ENCODE measurements at places on chromosomes 4 and X.

DNA sequence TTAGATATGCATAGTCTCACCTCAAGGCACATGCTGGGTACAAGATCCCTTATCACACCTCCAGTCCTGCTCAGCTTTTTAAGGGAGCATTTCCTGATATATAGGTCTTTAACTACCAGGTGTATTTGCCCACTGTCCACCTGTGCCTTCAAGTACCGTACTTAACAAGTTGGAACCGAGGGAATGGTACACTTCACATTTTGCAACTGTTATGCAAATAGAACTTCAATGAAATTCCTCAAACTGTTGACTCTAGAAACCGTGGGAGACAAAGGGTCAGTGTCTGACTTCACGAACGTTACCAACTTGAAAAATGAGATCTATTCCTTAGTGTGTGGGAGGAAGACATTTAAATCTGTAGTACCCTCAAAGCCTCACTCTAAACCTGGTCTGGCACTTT, 5.2 kb downstream of the TRIM2 start:
- DNase-seq = no peak

- DNase-seq = no peak
These were observed 114.6 kb downstream of the ARHGAP10 start for GRCh38 chr4:147846318-147847155.

DNA sequence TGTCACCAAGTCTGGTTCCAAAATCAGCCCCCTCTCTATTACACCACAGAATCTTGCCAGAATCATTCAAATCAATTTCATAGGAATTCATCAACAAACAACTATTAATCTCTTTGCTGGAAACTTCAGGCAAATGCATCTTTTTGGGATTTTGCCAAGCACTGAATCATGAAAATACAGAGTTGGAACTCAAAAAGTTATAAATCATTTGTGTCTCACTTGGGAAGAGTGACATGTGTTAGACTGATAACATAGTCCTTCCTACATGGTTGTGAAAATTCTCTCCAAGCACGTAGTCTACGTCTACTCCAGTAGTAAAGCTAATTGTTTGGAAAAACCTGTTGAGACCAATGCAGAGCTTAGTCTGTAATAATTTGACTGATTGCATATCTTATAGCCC, 19.0 kb downstream of the CXCL8 start:
- no peak for DNase-seq

GRCh38 chr4:87848622-87849351, 16.0 kb downstream of the MEPE start:
- peak; percentile 38 for DNase-seq

DNA sequence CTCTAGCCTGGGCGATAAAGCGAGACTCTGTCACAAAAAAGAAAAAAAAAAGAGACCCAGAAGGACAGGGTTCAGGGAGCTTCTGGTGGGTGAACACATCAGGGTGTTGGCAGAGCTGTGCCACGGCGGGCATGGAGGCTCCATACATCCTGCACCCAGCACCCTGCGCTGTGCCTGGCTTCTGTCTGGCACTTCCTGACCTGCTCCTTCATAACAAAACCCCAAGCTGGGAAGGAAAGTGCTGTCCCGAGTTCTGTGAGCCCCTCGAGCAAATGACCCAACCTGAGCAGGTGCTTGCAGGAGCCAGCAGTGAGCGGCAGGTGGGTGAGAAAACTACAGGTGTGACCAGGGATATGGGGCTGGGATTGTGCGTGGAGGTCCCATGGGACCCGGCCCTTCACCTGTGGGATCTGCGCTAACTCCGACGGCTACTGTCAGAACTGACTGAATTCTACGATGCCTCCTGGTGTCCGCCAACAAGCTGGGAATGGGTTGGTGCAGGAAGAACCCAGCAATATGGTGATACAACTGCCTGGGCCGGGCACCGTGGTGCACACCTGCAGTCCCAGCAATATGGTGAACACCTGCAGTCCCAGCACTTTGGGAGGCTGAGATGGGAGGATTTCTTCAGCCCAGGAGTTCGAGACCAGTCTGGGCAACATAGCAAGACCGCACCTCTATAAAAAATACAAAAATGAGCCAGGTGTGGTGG, 18.9 kb downstream of the ASMTL start:
- no peak for DNase-seq

DNA sequence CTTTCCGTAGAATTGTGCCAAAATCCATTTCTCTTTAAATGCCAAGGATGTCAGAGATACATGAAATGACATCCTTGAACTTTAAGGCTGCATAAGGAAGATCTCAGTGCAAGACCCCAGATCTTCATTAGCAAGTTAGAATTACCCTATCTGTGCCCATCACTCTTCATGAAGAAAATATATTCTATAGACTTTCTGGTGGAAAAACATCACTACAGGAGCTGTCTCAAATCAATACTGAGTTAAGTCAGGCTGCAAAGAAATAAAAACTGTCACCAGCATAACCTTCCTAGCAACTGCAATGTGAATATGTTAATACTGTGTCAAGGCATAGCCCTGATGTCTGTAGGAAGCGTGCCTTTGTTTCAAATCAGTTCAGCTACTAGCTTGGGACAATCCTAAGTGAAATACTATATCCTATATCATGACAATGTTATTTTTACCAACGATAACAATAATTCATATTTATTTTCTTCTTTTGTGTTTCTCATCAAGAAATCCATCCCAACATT, 173.3 kb downstream of the TBCK start:
- no peak for DNase-seq

GRCh38 chr4:125520258-125520990, 205.7 kb downstream of the FAT4 start:
- DNase-seq = no peak

- DNase-seq = no peak
These were observed 46.1 kb upstream of the HOPX start for GRCh38 chr4:56727150-56727549.

- no peak for DNase-seq
These were observed 94.6 kb upstream of the INPP4B start for GRCh38 chr4:142940425-142941330.

DNA sequence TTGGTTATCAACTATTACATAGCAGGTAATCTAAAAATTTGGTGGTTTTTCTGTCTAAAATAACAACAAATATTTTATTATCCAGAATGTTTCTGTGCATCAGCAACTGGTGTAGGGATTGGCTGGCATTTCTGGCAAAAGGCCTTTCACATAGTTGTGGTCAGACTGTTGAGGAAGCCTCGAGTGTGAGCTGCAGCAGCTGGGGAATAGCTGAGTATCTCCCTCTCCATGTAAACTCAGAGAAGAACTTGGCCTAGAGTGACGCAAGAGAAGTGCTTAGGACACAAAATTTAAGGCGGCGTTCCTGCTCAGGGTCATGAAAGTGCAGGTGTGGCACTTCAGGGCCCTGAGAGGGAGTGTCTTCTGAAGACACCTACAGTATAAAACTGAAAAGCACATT, 558.9 kb downstream of the SPOCK3 start:
- no peak for DNase-seq

GRCh38 chrX:97211070-97211469, 327.4 kb downstream of the RPA4 start:
- no peak for DNase-seq

DNA sequence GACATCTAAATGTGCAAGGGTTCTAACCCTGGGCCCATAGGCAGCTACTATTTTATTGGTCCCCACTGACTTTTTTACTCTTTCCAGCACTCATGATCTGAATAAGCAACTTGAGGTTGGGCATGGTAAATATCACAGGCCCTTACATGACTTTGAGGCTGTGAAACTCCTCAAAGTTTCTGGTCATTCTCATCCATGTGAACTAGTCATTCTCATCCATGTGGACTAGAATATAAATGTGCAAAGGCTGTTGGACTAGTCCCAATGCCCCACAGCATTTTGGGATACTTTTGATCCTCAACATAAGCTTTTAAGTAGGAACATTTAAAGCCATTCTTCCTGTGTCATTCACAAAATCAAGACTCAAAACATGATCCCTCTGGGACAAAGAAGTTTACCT, 290.7 kb upstream of the PPARGC1A start:
- DNase-seq = no peak

DNA sequence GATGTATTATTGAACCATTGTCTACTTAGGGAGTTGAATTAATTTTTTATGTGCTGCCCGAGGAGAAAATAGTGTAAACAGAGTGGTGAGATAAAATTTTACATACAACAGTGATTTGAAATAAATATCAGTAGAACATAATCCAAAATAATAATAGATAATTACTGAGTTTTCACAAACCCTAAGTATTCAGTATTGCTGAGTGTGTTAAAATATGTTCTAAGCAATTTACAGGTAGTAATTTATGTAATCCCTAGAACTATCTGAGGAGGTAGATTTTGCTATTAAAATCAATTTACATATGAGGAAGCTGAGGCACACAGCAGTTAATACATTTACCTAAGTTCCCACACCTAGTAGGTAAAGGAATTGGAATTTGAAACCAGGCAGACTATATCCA, 134.7 kb upstream of the FAT1 start:
- no peak for DNase-seq

DNA sequence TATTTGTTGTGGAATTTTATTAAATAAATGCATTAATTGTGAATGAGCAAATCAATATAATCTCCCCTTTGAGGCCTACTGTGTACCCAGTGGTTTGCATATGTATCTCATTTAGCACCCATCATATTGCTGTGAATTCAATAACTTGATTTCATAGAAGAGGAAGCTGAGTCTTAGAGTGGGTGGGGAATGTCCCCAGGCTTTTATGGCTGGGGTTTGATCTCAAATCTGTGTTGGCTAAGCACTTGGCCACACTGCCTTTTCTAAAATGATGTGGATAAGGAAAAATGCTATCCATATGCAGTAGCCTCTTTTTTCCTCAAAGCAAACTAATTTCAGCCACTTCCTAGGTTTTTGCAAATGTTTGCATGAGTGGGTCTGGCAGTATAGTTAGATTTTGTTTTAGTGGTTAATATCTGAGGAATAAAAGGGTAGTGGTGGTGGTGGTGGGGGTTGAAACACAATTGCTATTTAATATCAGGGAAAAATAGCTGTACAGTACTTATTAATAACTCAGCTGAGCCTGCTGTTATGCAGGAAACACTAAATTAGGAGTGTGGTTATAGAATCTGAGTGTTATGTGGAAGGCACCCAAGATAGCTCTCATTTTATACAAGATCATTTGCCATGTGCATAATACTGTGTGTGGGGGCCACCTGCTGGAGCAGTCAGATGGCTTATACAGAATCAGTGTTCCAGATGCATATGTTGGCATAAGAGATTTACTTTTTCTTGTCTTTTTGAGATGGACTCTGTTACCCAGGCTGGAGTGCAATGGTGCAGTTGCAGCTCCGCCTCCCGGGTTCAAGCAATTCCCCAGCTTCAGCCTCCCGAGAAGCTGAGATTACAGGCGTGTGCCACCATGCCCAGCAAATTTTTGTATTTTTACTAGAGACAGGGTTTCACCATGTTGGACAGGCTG, 108.0 kb downstream of the TMEM131L start:
- peak; percentile 58 for DNase-seq

DNA sequence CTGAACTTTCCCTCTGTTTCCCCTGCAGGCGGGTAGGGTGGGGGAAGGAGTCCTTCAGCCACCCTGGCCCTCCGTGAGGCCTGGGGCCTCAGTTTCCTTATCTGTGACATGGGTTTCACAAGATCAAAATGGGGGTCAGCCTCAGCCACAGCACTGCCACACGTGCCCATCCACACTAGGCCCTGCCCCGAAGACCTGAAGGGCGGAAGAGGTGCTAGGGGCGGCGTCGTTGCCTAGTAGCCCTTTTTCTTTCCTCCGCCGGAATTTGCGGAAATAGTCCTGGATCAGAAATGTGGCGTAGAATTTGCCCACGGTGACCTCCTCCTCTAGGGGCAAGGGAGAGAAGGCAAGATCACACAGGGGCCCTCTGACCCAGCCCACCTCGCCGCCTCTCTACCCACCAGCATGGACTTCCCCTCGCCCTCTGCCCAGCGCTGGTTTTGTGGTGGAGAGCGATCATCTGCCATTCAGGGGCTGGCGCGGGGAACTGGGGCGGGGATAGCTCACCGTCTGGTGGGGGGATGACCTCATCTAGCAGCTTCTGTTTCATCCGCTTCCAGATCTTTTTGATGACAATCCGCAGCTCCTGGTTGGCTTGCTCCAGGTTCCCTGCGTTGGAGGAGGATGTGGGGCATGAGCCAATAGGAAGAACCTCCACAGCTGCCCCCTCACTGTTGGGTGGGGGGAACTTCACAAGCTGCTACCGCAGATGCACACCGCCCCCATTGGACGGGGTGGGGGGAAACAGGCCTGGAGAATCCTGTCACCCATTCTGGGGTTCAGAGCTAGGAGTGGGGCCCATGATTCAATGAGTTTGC, 9.7 kb upstream of the SYP start:
- peak; percentile 29 for DNase-seq

GRCh38 chrX:129997086-129997485, 14.7 kb downstream of the BCORL1 start:
- DNase-seq = no peak

- no peak for DNase-seq
These were observed 90.8 kb downstream of the SHISA3 start for GRCh38 chr4:42488114-42488513.

- DNase-seq = no peak
These were observed 297.8 kb upstream of the FAM241A start for GRCh38 chr4:111847296-111848008.

DNA sequence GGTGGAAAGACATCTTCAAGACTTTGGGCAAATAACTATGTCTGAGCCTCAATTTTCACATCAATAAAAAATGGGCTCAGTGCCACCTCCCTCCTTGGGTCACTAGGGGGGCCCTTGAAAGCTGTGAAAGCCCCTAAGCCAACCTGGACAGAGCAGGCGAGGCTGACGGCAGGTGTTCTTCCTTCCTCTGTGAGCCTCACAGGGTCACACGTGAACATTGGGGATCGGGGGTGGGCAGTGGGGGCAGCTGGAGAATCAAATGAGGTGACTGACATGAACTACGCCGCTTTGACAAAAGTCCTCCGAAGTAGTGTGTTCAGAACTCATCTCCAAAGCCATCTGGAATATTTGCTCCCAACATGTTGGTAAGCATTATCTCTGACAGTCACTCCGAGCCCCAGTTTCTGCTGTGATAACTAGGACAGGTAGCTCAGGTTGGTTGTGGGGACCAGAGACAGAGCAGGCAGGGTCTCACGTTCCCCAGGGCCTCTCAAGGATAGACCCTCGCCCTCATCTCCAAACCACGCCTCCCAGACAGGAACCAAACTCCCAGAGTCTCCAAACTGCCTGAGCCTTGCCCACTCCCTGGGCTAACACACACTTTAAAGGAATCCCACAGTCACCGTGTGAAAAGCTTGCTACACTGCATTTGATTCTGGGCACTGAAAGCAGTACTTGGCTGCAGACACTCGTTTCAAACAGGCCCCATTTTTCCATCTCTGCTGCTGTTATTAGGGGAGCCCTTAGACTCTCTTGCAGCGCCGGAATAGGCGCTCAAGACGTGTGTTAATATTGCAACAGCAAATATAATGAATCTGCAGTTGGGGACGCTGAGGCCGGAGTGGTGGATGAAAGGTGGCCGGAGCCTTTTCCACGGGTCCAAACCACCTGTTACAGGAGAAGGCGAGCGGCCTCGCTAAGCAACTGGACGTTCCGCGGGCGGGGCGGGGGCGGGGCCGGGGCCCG, 717 bp upstream of the WFS1 start:
- DNase-seq = no peak

- peak; percentile 61 for DNase-seq
These were observed 53.8 kb upstream of the OTUD4 start for GRCh38 chr4:145234091-145234706.
